GM12892 (cell line): ENCODE measurements at places on chromosomes 6 and 20.

- no peak for DNase-seq
Observed at GRCh38 chr20:35009665-35010328, 54.1 kb downstream of the MYH7B start.

DNA sequence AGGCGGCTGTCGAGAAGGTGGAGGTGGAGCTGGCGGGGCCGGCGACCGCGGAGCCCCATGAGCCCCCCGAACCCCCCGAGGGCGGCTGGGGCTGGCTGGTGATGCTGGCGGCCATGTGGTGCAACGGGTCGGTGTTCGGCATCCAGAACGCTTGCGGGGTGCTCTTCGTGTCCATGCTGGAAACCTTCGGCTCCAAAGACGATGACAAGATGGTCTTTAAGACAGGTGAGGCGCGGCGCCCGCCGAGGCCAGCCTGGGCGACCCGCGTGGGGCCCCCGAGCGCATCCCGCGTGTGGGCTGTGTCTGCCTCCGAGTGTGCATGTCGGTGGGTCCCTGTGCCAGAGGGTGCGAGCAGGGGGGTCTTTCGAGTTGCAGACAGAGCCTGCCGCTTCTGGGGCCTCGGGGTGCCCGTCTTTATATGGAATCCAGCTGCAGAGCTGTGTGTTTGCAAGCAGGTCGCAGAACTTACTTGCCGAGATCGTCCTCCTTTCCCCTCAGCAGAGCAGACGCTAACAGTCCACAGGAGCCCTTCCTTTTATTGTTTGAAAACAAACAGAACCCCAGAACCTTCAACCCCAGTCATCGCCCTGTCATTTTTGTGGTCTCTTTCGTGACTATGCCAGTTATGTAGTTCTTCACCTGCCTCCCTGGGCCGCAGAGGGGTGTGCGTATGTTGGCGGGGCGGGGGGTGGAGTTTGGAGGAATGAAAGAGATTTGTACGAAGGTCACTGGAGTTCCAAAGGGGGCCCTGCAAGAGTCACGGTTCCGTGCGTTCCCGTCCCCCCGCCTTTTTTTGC is 766 bp downstream of the SLC16A10 start:
- no peak for DNase-seq

- DNase-seq: no peak
Observed at GRCh38 chr20:38162878-38163875, 1.9 kb downstream of the TGM2 start.

DNA sequence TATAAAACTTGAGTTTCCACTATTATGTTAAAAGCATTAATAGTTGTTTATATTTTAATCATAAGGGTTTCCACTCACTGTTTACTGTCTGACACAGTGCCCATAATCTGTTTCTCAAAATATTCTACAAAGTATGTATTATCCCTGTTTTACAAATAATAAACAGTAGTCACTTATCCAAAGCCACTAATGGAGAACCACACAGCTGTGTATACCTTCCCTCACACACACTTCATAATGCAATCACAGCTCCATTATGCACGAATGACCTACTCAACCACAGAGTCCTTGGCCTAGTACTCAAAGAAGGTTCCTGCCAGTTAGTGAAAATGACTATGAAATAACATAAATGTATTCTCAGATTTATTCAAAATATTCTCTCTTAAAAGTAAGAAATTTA is 103.1 kb downstream of the EPB41L2 start:
- no peak for DNase-seq

- no peak for DNase-seq
Observed at GRCh38 chr6:170092826-170093225, 198.1 kb downstream of the DLL1 start.

DNA sequence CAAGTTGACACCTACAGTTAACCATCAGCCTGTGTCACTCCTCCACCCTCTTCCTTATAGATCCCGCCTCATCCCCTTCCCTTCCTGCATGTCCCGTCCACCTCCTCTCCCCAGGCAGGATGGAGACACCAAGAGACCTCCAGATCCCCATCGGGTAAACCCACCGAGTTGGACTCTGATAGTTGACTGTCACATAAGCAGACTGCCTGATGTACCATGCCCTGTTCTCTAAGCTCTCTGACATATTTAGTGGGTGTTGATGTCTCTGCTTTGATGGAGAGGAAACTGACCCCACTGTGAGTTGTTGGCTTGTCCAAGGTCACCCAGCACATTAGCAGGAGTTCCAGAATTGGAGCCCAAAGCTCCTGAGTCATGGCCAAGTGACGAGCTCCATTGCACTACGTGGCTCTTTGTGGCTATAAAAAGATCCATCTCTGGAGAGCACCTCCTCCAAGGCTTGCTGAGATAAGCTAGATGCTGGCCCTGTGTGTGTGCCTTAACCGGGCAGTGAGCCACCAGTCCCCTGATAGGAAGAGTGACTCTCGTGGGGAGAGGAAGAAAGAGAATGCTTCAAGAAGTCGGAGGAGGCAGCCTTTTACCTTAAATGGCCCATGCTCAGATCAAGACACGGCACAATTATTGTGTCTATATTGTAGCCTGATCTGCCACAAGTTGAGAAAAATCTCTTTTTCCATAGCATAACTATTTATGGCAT is 236.0 kb upstream of the ECI2 start:
- no peak for DNase-seq

GRCh38 chr6:91710342-91710741 is 1123.5 kb upstream of the MAP3K7 start:
- DNase-seq: no peak

DNA sequence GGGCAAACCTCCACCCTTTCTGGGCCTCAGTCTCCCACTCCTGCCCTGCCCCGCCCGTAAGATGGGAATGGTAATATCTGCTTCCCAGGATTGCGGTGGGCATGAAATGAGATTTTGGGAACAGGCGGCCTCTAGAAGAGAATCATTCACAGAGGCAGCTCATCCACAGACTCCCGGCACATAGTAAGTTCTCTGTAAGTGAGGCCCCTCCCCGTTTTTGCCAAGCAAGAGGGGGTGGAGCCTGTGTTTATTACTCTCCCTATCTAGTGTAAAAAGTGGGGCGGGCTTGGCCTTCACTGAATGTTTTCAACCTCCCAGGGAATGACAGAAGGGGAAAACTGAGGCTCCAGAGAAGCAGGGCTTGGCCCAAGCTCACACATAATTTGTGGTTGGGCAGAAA is 20.0 kb downstream of the SUN5 start:
- DNase-seq: no peak

GRCh38 chr6:7494638-7495037 is 46.8 kb upstream of the DSP start:
- DNase-seq: no peak

DNA sequence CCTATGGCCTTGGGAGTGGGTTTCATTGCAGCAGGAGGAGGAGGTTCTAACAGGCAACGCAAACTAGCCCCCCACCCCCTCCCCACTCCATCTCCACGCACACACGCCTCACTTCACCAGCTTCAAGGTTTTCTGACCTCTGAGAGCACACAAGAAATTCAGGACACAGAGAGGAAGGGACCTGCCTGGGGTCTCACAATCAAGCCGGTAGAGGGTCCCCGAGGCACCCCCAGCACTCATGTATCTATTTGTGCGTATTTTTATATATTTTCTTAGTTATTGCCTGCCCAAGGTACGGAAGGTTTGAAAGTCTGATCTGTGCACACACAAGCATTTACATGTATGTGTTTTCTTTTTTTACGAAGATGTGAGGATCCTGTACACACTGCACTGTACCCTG is 16.9 kb downstream of the MDFI start:
- DNase-seq: no peak

- DNase-seq: no peak
Observed at GRCh38 chr6:36848658-36849441, 9.6 kb upstream of the CPNE5 start.

DNA sequence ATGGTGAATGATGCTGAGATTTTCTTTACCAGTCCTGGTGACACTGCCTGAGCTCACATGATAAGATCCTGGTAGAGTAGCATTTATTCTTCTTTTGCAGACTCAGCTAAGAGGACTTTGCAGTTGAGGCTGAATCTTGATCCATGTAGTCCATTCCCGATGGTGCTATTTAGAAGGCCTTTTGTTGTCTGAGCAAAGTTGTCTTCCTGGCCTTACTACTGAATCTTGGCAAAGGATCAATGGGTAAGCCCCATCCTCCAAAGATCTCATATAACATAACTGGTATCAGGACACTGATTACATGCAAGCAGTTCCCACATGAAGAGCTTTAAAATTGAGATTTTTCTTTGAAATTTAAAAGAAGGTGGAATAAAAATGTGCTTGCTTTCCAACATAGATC is 291.6 kb downstream of the SOX4 start:
- no peak for DNase-seq

- DNase-seq: no peak
Observed at GRCh38 chr6:47169785-47170616, 127.9 kb upstream of the ADGRF1 start.

DNA sequence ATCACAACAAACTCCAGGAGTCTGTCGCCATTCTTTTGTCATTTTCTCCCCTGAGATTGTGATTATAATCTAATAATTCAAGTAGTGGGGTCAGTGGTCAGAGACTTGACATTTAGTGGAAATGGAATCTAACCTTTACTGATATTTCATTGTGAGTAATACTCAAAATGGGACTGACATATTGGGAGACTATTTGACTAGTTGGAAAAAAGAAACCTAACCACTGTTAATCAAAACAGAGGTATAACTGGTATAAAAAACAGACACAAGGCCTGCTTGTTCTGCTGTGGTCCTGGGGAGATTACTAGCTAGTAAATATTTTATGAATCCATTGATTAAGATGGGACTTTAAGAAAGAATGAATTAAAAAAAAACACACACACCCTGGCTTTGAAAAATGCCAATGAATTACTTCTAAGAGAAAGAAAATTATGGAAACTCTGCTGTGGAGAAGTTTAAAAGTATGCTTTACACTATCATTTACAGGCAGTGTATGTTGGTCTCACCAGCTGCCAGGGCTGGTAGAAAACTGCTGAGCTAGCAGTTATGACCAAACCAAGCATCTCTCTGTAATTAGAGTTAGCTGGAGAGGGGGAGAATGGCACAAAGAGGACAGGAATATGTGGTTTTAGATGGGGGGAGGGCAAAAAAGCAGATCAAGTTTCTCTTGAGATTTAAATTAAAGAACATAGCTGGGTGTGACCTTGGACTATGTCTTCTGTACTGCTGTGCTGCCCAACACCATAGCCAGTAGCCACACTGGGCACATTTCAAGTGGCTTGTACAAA is 103.7 kb downstream of the FYN start:
- no peak for DNase-seq

- no peak for DNase-seq
Observed at GRCh38 chr20:1660246-1660645, 2.7 kb upstream of the SIRPG start.

DNA sequence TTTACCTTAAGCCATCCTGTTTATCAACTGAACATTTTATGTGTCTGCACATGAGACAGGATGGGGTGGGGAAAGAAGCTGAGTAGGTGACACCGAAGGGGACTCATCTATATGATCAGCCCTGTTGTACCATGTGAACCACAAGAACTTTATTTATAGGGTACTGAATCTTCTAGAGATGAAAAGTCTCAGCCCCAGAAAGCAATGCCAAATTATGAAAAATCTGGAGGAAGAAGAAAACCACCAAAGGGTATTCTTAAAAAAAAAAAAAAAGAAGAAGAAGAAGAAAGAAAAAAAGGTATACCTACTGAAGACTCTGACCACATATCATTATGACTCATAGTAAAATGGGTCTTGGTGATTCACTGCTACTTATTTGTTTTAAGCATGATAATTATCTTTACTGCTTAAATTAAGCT is 39.8 kb upstream of the HBS1L start:
- DNase-seq: no peak

GRCh38 chr6:11938285-11938890 is 73.7 kb upstream of the HIVEP1 start:
- no peak for DNase-seq

DNA sequence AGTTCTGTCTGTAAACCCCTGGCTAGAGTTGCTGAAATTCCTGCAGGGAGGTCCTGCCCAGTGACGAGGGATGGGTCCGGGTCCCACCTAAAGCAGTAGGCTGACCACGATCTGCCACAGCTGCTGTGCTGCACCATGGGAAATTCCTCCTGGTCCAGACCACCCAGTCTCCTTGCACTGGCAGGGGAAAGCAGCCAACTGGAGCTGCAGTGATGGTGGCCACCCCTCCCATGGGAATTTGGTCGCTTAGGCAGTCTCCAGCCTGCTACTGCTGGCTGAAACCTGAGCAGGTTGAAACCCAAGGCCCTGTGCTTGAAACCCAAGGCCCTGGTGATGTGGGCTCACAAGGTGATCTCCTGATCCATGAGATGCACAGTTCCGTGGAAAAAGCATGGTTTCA is 23.9 kb upstream of the MOXD1 start:
- no peak for DNase-seq

- DNase-seq: no peak
Observed at GRCh38 chr20:13256606-13257005, 35.5 kb downstream of the ISM1 start.

DNA sequence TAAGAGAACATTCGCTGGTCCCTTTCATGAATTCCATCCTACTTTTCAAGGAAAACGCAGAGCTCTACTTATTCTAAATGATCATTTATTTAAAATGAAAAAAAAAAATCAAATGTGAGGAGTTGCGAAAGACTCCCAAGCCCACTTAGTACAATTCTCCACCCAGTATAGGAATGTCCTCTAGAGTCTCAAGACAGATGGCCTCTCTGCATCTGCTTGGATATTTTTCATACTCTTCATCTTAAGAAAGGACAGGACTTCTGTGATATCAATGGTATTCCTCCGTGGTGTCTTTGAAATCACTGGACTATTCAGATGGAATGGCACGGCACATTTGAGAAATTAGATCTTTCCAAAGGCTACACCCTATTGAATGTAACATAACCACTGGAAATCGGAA is 107.1 kb downstream of the PTPRK start:
- DNase-seq: no peak

- no peak for DNase-seq
Observed at GRCh38 chr6:62390401-62390800, 104.4 kb upstream of the KHDRBS2 start.

DNA sequence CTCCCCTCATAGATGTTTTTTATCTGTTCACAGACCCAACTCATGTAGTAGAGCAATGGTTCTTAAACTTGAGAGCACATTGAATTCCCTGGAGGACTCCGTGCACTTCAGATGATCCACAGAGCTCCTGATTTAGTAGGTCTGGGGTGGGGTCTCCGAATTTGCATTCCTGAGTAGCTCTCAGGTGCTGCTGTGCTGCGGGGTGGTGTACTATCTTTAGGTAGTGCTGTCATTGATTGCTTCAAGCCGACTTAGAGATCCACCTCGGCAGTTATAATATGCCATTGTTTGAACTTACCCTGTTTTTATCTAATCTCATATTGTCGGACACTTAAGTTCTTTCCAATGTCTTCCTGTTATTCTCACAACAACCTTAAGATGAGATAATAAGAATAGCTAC is 45.0 kb downstream of the BMP2 start:
- no peak for DNase-seq

GRCh38 chr6:6438286-6438685 is 117.8 kb upstream of the F13A1 start:
- no peak for DNase-seq

- DNase-seq: no peak
Observed at GRCh38 chr6:44041461-44042260, 85.6 kb downstream of the MRPL14 start.
